ENCODE measurements at places on chromosomes 16 and 17.

GRCh38 chr16:47465919-47466630 lies 4.9 kb downstream of the PHKB start:
- no peak for DNase-seq

GRCh38 chr16:83973581-83974385 lies 5.7 kb downstream of the NECAB2 start:
- DNase-seq: no peak

DNA sequence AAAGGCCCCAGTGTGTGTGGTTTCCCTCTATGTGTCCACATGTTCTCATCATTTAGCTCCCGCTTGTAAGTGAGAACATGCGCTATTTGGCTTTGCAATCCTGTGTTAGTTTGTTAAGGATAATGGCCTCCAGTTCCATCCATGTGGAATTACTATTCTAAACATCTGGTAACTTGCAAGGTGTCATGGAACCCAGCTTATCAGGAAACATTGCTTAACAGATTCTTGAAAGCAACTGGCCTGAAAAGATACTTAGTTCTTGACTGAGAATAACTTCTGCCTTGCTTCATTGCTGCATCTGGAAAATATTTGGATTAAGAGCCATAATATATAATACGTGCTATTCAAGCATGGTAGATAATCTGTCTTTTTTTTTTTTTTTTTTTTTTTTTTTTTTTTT lies 27.8 kb downstream of the PAFAH1B1 start:
- DNase-seq: no peak

DNA sequence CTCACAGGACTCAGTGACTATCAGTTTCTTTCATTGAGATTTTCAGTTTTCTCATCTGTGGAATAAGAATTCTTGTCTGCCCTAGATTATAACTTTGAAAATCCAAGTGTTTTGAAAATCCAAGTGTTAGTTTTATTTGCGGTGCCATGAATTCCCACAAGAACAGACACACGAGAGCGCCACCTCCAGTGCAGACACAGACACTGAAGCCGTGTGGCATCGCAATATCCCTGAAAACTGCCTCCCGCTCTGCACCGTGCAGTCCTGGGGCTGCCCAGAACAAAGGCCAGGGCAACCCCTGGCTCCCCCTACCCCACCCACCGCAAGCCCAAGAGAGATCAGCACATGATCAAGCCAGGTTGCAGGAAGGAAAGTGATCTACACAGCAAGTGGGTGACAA lies 229.5 kb upstream of the ASIC2 start:
- no peak for DNase-seq

GRCh38 chr17:45235416-45236281 lies 14.0 kb downstream of the FMNL1 start:
- peak; percentile 83 for DNase-seq

GRCh38 chr16:8751481-8752311 lies 45.7 kb downstream of the TMEM186 start:
- DNase-seq: no peak

DNA sequence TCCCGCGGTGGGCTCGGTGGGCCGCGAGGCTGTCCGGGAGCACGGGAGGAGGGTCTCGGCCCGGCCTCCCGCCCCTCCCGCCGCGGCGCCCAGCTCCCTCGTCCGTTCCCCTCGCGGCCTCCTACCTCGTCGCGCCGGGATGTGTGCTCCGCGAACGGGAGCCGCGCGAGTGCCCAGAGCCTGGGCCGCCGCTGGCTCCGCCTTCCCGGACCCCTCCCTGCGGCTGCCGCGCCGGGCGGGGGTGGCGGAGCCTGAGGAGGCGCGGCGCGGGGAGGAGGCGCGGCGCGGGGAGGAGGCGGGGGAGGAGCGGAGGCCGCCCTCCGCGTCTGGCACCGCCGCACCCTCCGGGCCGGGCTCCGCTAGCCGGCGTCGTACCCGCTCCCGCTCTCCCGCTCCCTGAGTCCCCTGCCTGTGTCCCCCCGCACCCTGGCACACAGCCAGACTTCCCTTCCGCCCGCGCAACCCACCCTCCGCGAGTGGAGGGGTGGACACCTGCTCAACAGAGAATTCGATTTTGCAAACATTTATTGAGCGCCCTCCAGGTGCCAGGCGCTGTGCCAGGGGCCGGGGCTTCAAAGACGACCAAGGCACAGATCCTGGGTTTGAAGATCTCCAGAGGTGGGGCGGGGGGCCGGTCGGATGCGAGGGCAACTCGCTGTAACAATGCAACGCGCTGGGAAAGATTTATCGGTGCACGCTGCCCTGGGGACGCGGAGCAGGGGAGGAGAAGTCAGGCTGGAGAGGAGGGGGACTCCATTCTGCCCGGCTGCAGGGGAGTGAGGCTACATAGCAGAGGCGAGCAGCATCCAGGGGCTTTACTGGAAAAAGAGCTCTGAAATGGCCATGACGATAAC lies at the start of gene MPP3:
Gene MPP3 (minus strand): TSS at position 171 of the 854 bp plus-strand sequence. CDS start 1,240 bp downstream, outside the sequence.
- peak; percentile 41 for DNase-seq

- DNase-seq: no peak
Measured at GRCh38 chr17:71765437-71765836, 355.4 kb upstream of the SOX9 start.

GRCh38 chr17:79338152-79338551 lies 263.5 kb downstream of the ENGASE start:
- no peak for DNase-seq

DNA sequence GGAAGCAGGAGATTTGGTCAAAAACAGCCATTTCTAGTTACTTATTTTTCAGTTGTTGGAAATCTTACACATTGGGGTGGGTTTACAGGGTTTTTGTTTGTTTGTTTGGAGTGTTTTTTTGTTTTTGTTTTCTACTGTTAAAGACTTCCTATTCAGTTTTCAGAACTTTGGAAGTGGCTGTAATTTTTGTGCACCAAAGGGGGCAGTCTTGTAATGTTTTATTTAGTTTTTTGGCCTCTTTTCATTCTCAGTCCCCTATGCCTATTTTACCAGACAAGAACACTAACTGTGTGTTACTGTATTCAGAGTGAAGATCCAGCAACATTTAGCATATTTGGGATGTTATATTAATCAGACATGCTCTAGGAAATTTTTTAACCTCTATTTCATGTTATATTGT lies 20.6 kb downstream of the TPPP3 start:
- DNase-seq: no peak

DNA sequence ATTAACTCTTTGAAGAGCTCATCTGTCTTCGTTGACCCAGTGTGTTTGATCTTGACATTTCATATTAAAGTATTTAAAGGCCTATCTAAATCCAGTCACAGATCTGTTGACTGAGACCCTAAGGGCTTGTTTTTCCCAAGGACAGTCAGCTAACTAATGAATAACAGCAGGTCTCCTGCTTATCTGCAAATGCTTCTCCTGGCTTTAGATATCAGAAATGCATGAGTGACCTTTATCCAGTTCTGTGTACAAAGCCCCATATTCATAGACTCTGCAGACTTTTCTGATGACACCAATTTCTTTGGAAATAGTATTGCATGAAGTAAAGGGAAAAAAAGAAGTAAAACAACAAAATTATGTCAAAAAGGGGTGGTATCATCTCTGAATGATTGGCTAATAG lies 70.3 kb downstream of the YPEL2 start:
- DNase-seq: no peak

DNA sequence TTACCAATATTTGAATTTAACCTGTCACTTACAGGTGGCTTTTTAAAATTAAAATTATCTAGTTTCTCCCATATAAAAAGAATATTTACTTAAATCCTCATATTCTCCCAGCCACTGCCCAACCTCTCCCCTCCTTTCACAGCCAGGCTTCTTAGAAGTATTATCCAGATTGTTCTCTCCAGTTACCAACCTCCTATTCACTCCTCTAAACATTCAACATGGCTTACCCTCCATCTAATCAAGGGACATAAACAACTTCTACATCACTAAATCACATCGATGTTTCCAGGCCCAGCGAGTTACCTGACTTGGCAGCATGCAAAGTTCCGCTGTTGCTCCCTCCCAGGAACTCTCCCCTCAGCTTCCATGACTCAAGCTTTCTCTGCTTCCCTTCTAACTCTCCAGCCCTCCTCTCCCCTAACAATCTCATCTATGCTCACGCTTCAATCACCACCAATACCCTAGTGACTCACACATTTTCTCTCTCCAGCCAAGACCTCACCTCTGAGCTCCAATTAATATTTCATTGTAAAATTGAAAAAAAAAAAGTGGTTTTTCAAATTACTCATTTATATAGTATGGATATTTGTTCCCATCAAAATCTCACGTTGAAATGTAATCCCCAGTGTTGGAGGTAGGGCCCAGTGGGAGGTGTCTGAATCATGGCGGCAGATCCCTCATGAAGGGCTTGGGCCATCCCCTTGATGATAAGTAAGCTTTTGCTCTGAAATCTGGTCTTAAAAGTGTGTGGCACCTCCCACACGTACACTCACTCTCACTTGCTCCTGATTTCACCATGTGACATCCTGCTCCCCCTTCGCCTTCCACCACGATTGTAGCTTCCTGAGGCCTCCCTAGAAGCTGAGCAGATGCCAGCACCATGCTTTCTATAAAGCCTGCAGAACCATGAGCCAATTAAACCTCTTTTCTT lies 88.5 kb downstream of the HELZ start:
- DNase-seq: peak; percentile 35

DNA sequence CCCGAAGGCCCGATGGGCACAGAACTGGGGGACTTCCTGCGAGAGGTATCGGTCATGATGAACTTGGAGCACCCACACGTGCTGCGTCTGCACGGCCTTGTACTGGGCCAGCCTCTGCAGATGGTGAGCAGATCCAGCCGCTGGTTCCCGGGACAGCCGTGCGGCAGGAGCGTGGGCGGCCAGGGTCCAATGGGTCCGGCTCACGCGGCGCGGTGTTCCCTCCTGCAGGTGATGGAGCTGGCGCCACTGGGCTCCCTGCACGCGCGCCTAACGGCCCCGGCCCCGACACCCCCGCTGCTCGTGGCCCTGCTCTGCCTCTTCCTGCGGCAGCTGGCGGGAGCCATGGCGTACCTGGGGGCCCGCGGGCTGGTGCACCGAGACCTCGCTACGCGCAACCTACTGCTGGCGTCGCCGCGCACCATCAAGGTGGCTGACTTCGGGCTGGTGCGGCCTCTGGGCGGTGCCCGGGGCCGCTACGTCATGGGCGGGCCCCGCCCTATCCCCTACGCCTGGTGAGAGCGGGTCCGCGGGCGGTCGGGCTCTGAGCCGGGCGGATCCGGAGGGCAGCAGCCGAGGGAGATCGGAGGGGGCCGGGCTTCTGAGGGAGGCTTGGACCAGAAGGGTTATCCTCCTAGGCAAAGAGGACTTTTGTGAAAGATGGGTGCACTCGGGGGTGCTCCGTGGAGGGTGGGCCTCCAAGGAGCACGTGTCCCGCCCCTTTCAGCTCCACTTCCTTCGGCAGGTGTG lies 3.0 kb downstream of the TNK1 start:
- DNase-seq: peak; percentile 84

GRCh38 chr16:89444151-89444723 lies 46.1 kb downstream of the ANKRD11 start:
- DNase-seq: no peak

GRCh38 chr16:15899538-15900100 lies 11.2 kb upstream of the CEP20 start:
- peak; percentile 80 for DNase-seq

DNA sequence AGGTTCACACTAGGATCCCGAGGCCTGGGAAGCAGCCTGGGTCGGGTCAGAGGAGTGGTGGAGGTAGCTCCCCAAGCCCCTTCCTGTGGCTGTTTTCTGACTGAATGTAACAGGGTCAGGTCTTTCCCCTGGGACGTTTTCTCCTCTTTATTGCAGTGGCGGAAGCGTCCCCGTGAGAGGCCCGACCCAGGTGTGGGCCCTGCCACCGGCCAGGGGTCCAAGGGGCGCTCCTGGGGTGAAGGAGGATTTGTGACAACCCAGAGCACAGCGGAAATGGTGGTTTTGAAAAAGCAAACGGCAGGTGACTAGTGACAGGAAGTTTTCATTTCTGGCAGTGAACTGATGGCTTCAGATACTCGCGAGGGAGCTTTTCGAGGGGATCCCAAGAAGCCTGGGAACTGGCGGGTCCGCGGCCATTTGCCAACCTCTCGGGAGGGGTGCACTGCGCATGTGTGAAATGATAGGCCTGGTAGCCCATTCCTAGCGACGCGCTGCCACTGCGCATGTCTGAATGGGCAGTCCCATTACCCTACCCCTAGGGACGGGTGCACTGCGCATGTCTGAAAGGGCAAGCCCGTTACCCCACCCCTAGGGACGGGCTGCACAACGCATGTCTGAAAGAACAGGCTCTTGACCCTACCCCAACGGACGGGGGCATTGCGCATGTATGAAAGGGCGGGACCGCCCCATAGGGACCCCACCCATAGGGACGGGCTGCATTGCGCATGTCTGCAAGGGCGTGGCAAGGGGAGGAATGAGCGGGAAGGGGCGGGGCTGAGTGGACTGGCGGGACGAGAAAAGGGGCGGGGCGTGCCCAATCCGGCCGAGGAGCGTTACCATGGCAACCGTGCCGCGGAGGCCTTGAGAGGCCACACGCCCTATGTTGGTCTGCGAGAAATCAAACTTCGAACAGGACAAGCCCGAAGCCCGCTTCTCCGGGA lies 1747.9 kb downstream of the TP53TG3F start:
- DNase-seq: no peak

DNA sequence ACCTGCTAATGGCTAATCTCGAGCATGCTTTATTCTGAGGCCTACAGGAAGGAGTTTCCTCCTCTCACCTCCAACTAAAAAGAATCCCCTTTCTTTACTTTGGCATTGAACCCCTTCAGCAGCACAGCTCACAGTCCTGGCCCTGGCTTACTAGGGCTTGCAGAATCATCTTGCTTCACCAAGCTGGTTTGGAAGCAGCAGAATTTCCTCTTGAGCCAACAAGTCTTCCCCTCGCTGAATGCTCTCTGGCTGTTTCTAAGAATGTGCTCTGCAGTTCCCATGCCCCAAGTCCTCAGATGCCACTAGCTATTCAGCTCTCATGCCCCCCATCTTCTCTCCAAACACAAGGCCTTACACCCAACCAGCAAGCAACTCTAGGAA lies 271.2 kb downstream of the NTN1 start:
- no peak for DNase-seq

- DNase-seq: no peak
Measured at GRCh38 chr16:1395444-1396031, 19.0 kb downstream of the UNKL start.

DNA sequence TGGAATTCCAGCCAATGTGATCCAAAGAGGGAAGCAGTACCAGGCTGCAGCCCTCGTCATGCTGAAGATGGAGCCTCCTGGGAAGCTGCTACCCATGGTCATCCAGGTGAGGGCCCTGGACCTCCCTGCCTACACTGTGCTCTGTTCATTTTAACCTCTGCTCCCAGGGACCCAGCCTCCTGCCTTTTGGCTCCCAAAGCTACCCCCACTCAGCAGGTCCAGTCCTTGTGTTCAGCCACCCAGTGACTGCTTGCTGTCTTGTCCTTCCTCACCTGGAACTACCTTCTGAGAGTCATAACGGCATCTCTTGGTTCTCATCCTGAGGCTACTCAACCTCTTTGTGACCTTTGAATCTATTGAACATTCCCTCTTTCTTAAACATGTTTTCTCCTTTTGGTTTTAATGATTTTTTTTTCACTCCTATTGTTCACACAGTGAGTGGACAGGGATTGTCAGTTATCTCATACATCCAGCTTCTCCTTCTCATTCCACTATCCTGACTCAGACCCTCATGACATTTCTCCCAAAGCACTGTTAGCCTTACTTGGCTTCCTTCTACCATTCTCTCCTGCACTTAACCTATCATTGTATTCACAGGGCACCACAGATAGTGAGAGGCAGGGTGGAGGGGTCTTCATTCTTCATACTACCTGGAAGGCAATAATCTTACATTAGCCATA lies 53.3 kb downstream of the GOSR1 start:
- no peak for DNase-seq
